Ammon's horn (tissue), 1 donor: ENCODE measurements at places on chromosomes 13 and 19.

DNA sequence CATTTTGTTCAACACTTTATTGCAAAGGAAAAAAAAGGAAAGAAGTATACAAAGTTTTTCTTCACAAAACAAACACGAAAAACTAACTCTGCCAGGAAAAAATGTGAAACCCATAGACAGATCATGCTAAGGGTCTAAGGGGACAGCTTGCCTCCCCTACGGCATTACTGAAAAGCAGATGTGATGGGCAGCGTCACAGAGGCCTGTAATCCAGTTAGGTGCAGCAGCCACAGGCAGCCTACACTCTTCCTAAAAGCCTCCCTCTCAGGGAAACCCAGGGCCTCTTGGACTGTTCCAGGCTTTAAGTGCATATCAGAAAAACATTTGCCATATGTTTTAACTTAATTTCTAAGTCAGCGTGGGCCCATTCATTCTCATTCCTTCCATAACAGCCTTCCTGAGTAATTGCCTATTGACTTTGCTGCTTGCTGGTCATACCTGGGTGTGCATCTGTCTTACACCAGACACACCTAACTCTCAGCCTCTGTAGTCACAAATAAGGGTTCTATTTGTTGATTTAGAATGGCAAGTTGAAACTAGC, 135.7 kb upstream of the SERP2 start:
- DNase-seq, result no peak

GRCh38 chr13:23157781-23158180, 23.0 kb upstream of the SGCG start:
- DNase-seq, result no peak

DNA sequence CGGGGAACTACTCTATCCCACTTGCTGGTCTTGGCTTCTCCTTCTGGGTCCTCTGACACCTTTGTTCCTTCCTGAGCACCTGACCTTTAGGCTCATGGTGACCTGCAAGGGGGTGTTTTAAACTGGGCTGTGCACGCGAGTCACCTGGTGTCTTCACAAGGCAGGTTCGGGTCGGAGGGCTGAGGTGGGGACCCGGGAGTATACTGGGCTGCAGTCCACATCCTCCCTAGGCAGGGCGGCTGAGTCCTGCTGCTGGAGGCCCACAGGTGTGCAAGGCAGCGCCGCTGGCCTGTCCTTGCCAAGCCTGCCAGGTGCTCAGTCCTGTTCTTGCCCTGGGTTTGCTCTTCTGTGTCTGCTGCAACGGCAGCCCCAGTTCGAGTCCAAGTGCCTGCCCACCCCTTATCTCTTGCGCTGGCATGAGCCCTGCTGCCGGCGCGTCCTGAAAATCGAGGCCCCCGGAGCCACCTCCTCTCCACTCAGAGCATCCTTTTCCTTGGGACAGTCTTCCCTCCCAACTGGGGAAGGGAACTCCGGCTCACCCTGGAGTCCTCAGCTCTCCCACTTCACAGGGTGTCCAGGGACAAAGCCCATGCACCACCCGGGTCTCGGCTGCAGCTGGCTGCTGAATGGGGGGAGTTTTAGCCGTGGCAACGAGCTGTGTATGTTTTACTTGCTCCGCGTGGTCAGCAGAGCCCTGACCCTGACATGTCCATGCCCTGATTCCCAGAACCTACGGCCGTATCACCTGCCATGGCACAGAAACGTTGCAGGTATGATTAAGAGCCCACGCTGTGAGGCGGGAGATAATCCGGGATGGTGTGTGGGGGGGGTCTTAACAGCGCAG, 193.5 kb downstream of the TEX29 start:
- no peak for DNase-seq

GRCh38 chr19:13965926-13966683, 13.8 kb downstream of the DCAF15 start:
- no peak for DNase-seq

- no peak for DNase-seq
Measured at GRCh38 chr19:14019100-14019499, 8.8 kb upstream of the RLN3 start.

DNA sequence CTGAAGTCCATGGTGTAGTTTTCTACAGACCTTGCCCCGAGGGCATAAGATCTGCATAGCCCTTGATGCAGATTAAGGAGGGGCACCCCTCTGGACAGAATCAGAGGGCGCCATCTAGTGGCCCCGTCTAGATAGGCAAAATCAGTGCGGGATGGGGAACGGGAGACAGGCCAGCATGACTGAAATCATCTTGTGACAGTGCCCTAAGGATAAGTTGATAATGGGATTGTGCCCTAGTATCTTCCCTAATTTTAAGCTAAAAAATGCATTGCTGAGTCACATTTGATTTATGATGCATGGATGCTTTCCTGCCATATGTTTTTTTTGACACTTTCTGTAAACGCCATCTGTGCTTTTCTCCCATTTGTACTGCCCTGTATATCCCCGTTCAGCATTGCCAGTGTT, 19.0 kb upstream of the GPI start:
- peak; percentile 86 for DNase-seq

DNA sequence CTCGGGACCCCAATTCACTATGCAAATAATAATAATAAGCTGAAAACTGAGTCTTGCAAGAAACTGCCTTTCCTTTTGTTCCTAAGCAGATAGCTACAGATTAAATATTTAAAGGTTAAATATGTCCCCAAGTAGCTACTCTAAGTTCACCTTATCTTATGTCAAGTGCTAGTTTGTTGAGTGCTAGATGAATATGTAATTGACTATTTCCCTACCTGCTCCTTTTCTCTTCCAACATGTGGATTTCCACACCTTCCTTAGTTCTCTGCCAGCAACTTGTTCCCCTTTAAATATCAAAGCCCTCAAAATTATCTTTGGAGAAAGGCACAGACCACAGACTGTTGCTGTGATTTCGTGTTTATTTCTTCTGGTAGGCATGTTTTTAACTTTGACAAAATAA, 709.2 kb upstream of the SLITRK1 start:
- no peak for DNase-seq

DNA sequence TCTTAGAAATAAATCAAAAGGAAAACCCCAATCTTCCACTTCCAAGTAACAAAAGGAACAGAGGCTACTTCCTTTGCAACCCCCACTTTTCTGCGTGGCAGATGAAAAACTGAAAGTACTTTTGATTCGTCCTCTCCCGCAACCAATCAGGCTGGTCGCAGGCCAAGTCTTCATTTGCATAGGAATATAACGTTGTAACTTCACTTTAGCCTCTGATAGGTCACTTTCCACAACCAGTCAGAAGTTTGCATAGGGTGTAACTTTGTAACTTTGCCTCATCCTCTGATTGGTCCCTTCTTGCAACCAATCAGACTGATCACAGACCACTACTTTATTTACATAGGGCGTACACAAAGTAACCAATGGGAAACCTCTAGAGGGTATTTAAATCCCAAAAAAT, 37.2 kb downstream of the TGDS start:
- no peak for DNase-seq

DNA sequence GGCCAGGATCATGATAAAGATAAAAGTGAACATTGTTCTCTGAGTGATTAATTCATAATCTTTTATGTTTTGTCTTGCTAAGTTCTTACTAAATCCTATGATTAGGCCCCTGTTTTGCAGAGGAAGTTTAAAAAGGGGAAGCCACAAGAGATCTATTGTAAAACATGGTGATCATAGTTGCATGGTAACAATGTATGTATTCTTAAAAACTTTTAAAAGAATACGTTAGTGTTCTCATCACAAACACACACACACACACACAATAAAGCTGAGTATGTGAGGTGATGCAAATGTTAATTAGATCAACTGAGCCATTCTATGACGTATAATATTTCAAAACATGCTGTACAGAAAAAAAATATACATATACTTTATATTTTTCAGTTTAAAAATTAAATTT, 51.2 kb downstream of the MBD3L2B start:
- no peak for DNase-seq

- DNase-seq, result no peak
Measured at GRCh38 chr19:40623403-40624251, 22.5 kb downstream of the LTBP4 start.

DNA sequence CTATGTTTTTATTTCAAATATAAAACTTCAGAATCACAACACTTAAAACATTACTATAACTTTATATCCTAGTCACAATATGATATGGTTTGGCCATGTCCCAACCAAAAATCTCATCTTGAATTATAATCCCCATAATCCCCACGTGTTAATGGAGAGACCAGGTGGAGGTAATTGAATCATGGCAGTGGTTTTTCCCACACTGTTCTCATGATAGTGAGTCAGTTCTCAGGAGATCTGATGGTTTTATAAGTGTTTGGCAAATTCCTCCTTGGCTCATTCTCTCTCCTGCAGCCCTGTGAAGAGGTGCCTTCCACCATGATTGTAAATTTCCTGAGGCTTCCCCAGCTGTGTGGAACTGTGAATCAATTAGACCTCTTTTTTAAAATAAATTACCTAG, 307.6 kb downstream of the SPRY2 start:
- no peak for DNase-seq

DNA sequence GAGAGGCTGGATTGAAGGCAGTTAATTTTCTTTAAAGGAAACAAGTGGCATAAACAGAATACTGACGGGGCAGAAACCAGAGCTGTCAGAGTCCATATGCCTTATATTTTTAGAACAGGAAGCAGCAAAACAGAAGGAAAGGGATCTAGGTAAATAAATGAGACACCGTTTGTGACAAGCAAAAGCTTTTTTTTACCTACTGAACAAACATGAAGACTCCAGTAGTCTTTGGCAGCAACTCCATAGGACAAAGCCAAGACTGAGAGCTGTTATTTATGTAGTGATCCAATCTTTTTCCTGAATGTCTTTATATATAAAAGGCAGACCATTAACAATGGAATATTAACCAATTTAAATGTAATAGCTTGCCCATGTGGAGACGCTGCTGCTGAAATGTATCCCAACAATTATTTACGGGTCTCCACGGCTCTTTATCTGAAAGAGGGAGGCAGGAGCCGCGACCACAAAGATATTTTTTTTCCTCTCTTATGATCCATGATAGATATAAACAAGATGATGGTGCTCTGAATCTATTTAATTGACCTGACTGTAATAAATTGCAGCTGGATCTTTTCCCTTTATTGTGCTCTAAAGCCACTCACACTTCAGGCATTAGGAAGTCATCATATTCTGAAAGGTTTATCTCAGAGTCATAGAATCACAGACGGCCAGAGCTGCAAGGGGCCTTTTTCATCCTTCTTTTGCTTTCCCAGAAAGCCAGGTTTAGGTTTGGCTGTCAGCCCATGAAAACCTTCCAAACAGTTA, 687.8 kb downstream of the EFNB2 start:
- no peak for DNase-seq

DNA sequence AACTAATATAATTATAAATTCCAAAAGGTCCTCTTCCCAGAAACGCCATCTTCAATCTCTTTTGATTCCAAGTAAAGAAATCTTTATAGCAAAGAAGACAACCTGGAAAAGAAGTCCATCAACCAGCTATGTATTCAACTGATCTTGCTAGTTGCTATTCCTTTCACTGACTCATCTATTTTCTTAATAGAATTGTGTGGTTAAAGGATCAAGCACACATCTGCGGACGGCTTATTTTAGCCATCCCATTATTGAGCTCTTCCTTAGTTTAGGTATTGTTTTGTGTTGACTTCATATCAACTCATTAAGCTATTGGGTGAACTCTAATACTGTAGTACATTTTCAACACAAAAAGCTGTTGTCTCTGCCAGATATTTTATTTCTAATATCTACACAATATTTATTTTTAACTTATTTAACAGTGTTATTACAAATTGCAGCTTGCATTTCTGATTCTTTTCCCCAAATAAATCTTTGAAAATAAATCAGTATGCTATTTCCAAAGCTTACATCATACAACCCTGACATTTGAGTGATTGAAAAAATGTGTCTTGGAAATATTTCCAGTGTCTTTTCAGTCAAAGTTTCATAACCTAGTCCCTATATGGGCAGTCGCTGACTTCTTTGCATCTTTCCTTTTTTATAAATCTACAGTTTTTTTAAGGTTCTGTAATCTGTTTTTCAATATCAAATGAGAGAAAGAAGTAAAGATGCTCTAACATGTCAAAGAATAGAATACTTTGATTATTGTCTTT, 158.8 kb upstream of the SPRY2 start:
- DNase-seq, result no peak

DNA sequence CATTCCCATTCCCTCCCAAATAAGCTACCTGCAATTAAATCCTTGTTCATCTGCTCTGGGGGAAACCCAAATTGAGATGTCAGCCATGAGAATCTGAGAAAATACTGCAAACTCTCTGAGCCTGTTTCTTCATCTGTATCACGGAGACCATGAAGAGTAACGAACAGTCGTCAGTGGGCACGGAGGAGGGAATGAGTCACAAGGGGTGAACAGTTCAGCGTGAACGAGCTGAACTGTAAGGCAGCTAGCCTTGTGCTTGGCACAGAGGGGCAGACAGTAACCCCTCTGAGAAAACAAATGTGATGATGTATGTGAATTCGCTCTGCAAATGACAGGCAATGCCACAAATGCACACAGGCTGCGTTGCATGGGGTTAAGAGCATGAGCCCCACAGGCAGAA, 288.7 kb downstream of the FOXO1 start:
- no peak for DNase-seq

GRCh38 chr19:11405846-11406643, 13.1 kb downstream of the RGL3 start:
- no peak for DNase-seq

DNA sequence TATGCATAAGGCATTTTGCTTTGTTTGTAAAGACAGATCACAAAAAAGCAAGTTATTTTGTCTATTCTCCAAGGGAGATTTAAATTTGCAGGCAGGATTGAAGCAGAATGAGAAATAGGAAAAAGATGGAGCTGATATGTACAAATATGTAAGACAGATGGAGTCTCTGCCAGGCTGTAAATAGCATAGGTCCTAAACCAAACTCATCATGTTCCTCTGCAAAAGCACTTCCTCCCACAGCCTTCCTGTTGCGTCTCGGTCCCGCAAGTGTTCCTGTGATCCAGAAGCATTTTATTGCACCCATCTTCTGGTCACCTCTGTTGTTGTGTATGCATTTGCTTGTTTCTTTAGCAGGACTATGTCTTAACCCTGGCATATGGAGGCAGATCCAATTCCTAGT, 95.7 kb upstream of the CLDN10 start:
- peak; percentile 27 for DNase-seq

- DNase-seq, result peak; percentile 81
Measured at GRCh38 chr13:46321494-46322225, 65.4 kb downstream of the RUBCNL start.

- DNase-seq, result peak; percentile 85
Measured at GRCh38 chr13:46622630-46623256, 69.8 kb downstream of the LRCH1 start.

GRCh38 chr19:40241125-40241808, 14.8 kb upstream of the CCNP start:
- DNase-seq, result no peak

DNA sequence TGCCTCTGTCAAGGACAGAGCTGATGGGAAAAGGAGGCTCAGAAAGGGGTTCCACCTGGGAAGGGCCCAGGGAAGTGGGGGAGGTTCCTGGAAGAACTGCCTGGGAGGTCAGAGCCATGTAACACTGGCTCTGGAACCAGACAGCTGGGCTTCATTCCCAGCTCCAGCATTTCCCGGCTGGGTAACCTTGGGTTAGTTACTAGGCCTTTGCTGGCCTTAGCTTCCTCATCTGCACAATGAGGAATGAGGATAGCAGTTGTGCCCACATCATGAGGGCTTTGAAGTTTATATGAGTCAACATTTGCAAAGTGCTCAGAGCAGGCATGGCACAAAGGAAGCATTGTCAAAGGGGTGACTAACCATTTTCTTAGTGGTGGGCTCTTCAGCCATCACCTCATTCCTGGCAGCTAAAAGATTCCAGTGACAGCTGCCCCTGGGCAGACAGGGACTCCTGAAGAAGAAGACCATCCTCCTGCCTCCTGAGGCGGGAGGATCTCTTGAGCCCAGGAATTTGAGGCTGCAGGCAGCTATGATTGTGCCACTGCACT, 1.7 kb upstream of the DNAJB1 start:
- DNase-seq, result no peak
